Mucosa of gallbladder (tissue), 1 donor: ENCODE measurements at places on chromosomes 4 and X.

- no peak for DNase-seq
These were observed 6.7 kb downstream of the SULT1B1 start for GRCh38 chr4:69753686-69754085.

DNA sequence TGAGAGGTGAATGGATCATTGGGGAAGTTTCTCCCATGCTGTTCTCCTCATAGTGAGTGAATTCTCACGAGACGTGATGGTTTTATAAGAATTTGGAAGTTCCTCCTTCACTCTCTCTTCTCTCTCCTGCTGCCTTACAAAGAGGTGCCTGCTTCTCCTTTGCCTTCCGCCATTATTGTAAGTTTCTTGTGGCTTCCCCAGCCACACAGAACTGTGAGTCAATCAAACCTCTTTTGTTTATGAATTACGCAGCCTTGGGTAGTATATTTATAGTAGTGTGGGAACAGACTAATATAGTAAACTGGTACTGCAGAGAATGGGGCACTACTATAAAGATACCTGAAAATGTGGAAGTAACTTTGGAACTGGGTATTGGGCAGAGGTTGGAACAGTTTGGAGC is 7.8 kb upstream of the CTAG2 start:
- no peak for DNase-seq

GRCh38 chrX:109347632-109348031 is 134.3 kb downstream of the GUCY2F start:
- DNase-seq = no peak

DNA sequence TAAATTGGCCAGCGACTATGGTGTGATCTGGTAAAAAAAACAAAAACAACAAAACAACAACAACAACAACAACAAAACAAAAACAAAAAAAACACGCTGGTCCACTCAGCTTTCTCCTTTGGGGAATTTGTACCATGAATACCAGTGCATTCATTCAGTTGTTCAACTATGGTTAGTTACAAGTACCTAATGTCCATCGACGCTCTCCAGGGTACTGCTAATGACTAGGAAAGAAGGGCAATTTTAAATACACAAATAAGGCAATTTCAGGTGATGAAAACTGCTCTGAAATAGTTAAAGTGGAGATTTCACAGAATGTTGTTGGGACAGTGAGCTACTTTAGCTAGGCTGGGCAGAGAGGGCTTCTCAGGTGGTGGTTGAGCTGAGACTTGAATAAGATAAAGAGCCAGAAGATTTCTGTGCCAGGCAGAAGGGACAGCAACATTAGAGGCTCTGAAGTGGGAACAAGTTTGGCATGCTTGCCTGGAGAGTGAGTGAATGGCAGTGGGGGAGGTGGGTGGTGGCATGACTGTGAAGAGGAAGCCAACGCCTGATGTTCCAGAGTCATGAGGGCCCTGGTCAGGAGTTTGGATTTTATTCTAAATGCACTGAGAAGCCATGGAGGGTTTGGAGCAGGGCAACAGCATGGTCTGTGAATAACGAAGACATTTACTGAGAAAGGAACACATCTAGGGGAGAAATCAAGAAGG is 45.9 kb upstream of the PGRMC2 start:
- DNase-seq = no peak

DNA sequence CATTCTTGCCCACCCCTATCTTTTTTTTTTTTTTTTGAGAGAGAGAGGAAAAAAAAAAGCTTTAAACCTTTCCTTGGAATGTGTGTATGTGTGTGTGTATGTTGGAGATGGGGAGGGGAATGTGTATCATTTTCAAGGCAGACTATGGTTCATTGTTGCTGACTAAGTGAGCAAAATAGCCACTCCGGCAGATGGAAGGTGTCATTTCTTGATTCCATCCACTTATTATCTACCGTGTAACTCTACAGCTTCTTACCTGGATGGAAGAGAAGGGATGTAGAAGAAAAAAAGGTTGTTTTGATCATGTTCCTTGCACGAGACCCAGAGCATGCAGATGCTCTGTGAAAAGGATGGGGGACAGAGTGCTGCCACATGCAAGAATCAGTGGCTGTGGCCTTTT is 5.9 kb upstream of the GK2 start:
- DNase-seq = no peak

DNA sequence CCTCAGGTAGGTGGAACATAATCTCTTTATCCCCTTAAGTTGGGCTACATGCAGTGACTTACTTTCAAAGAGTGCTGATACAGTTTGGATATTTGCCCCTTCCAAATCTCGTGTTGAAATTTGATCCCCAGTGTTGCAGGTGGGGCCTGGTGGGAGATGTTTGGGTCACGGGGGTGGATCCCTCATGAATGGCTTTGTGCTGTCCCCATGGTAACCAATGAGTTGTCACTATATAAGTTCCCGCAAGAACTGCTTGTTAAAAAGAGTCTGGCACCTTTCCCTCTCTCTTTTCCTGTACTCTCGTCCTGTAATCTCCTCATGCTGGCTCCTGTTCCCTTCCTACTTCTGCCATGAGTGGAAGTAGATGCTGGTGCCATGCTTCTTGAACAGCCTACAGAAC is 71.3 kb downstream of the GLRA3 start:
- no peak for DNase-seq

DNA sequence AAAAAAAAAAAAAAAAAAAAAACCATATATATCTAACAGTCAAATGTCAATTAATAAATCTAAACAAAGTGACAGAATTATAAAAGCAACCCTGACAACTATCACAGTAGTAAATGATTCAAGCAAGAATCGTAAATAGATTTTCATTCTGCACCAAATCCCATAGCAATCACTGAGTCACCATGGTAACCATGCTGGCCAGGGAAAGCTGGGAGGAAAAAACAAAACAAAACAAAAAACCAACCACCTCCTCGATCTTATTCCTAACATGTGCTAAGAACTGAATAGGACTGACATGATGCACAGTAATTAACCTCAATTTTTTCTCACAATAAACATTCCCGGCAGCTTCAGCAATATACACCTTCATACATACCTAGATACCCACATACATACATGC is 30.6 kb upstream of the RAB40A start:
- DNase-seq = no peak

- no peak for DNase-seq
These were observed 16.3 kb downstream of the PJA1 start for GRCh38 chrX:69148946-69149345.

DNA sequence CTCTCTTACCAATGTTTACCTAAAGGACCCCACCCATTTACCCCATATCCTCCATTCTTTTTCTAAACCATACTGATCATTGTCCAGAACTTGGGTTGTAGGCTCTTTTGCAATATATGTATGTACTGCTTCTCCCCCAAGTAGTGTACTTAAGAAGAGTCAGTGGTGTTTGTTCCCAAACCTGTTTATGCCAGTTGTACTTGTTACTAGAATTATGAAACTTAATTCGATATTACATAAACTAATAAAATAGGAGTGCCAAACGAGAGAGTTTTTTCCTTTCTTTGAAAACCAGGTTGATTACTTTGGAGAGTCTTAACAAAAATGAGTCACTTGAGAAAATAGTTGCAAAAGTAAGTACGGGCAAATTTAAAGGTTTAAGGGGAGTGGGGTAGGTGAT is 96.3 kb downstream of the GEMIN8 start:
- no peak for DNase-seq

DNA sequence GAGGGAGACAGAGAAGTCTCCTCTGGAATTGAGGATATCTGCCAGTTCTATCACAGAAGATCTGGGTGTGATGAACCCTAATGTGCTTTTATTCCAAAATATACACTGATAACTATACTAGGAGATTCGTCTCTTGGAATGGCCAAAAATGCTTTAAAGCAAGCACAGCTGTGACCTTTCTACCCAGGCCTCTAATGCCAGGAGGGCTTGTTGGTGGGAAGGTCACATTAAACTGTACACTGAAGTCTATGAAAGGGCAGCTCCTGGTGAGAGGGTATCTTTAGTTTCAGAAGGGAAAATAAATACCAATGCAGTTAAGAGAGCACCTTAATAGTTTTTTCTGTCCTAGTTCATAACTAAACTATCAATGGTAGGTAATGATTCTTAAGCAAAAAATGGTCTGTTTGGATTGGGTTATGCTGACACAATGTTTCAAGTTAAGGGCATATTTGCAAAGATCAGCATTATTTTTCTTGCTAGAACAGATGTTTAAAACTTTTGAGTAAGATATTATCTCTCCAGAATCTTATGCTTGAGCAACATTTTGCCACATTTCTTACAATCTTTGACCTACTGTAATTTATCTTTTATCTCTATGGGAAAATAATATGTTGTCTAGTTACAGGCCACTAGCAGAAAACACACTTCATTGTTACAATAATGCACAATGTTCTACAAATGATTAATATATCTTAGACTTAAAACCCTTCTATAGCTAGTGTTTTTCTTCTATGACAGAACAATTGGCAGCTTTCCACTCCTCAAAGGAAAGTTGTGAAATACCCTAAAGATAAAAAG is 59.6 kb downstream of the SEC24D start:
- DNase-seq = no peak

DNA sequence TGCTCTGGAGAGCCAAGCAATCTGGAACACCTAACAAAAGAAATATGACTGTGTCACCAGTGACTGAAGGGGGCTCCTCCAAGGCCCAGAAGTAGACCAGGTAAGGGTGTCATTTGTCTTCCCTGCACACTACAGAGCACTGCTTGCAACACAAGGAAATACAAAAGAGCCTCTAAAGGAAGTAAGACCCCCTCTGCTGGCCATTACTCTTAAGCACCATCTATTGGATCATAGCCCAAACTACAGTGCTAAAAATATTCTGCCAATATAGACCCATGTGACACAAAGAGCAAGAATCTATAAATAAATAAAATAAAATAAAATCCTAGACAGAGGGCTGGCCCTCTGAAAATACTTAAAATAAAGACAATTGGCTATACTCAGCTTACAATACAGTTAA is 528.7 kb downstream of the TMA16 start:
- no peak for DNase-seq

- DNase-seq = no peak
These were observed 410.2 kb downstream of the FAM47A start for GRCh38 chrX:33721927-33722326.
